A549 treated with ZK216348 at 1 μM for 4 hours (cell line): ENCODE measurements at places on chromosomes 1 and 21. TPM values are rescaled to one million over a fixed set of nuclear protein-coding genes. Genes with fewer than 3 reads are reported as not detected.

The APCS gene
- total RNA-seq = not detected in 5 replicates

The PLA2G2A gene
- not detected in 5 replicates for total RNA-seq

The RPL11 gene
- total RNA-seq = 1,347 to 1,706 TPM (median 1,388 TPM) in 5 replicates

The SPRR3 gene
- total RNA-seq = not detected in 5 replicates

The SAMD11 gene
- total RNA-seq = 11.9 to 38.0 TPM (median 31.7 TPM) in 5 replicates

The LENEP gene
- total RNA-seq = not detected in 5 replicates

The UBL4B gene
- not detected in 5 replicates for total RNA-seq

The CLIC6 gene
- total RNA-seq = 0.05 to 0.12 TPM (median 0.10 TPM) in 4 of 5 replicates, not detected in the other

The MAEL gene
- total RNA-seq = not detected in 5 replicates

The TTC39A gene
- total RNA-seq = 1.2 to 1.8 TPM (median 1.3 TPM) in 5 replicates

The GFI1 gene
- 0.17 to 0.35 TPM (median 0.26 TPM) in 5 replicates for total RNA-seq

The CAPN8 gene
- 0.48 to 2.2 TPM (median 1.7 TPM) in 5 replicates for total RNA-seq

The OR2M3 gene
- total RNA-seq = not detected in 5 replicates

The CD1E gene
- not detected in 5 replicates for total RNA-seq

The NHLH1 gene
- total RNA-seq = 0.34 to 0.79 TPM (median 0.47 TPM) in 5 replicates

The SPATA45 gene
- total RNA-seq = not detected in 5 replicates

The FOXD2 gene
- 0.34 to 0.73 TPM (median 0.54 TPM) in 5 replicates for total RNA-seq

The HSD3B2 gene
- total RNA-seq = not detected in 5 replicates

The GBP3 gene
- 1.1 to 2.2 TPM (median 1.5 TPM) in 5 replicates for total RNA-seq

The IPO13 gene
- total RNA-seq = 10.5 to 17.5 TPM (median 17.0 TPM) in 5 replicates

The RAVER2 gene
- total RNA-seq = 3.5 to 5.7 TPM (median 5.0 TPM) in 5 replicates

The TACSTD2 gene
- 0.10 TPM in 1 of 5 replicates, not detected in the others for total RNA-seq

The MAGI3 gene
- 3.1 to 4.6 TPM (median 3.6 TPM) in 5 replicates for total RNA-seq

The SERPINC1 gene
- 0.28 TPM in 1 of 5 replicates, not detected in the others for total RNA-seq

The AXDND1 gene
- 0.19 to 0.79 TPM (median 0.55 TPM) in 3 of 5 replicates, not detected in the others for total RNA-seq

The NDUFS5 gene
- total RNA-seq = 372 to 548 TPM (median 442 TPM) in 5 replicates

The NFYC gene
- total RNA-seq = 37.2 to 42.8 TPM (median 39.0 TPM) in 5 replicates

The ATAD3C gene
- not detected in 5 replicates for total RNA-seq

The ORC1 gene
- total RNA-seq = 18.3 to 20.6 TPM (median 19.3 TPM) in 5 replicates

The A3GALT2 gene
- not detected in 5 replicates for total RNA-seq

The RPTN gene
- 0.07 TPM in 1 of 5 replicates, not detected in the others for total RNA-seq

The MARK1 gene
- total RNA-seq = 0.05 to 0.22 TPM (median 0.09 TPM) in 5 replicates

The LRRC71 gene
- 0.12 to 0.24 TPM (median 0.15 TPM) in 5 replicates for total RNA-seq

The SELENBP1 gene
- total RNA-seq = 5.1 to 7.6 TPM (median 6.9 TPM) in 5 replicates

The NCF2 gene
- 1.0 to 3.3 TPM (median 2.7 TPM) in 5 replicates for total RNA-seq

The MFN2 gene
- total RNA-seq = 30.8 to 37.4 TPM (median 34.7 TPM) in 5 replicates

The CFAP107 gene
- not detected in 5 replicates for total RNA-seq

The CSTB gene
- total RNA-seq = 90.1 to 97.8 TPM (median 95.7 TPM) in 5 replicates

The AIRE gene
- total RNA-seq = not detected in 5 replicates

The RO60 gene
- 20.2 to 26.9 TPM (median 26.5 TPM) in 5 replicates for total RNA-seq

The RNF186 gene
- not detected in 5 replicates for total RNA-seq

The MAP7D1 gene
- total RNA-seq = 132 to 179 TPM (median 162 TPM) in 5 replicates

The PLXNA2 gene
- 0.90 to 1.9 TPM (median 1.6 TPM) in 5 replicates for total RNA-seq

The CFHR3 gene
- 0.14 to 0.47 TPM (median 0.32 TPM) in 5 replicates for total RNA-seq

The AKNAD1 gene
- total RNA-seq = 1.0 to 2.7 TPM (median 1.3 TPM) in 5 replicates

The SNX7 gene
- 20.5 to 43.0 TPM (median 24.6 TPM) in 5 replicates for total RNA-seq

The S100A16 gene
- 374 to 526 TPM (median 478 TPM) in 5 replicates for total RNA-seq

The SIM2 gene
- 6.9 to 9.2 TPM (median 8.1 TPM) in 5 replicates for total RNA-seq

The DISC1 gene
- total RNA-seq = 0.08 to 0.36 TPM (median 0.17 TPM) in 5 replicates

The NKAIN1 gene
- total RNA-seq = 1.0 to 1.8 TPM (median 1.3 TPM) in 5 replicates

The HES3 gene
- not detected in 5 replicates for total RNA-seq

The PIK3CD gene
- total RNA-seq = 5.4 to 9.8 TPM (median 7.6 TPM) in 5 replicates

The OR14K1 gene
- not detected in 5 replicates for total RNA-seq

The FCGR2B gene
- not detected in 5 replicates for total RNA-seq

The KPRP gene
- not detected in 5 replicates for total RNA-seq

The HPCAL4 gene
- total RNA-seq = 0.19 to 0.36 TPM (median 0.26 TPM) in 5 replicates
